ENCODE measurements at places on chromosomes 4 and X. TPM values are rescaled to one million over a fixed set of nuclear protein-coding genes. Genes with fewer than 3 reads are reported as not detected.

ENPP6 gene
- 0.27 TPM for total RNA-seq

TCEAL6 gene
- total RNA-seq, result not detected

TAPT1 gene
- total RNA-seq, result 36.0 TPM

UGT2A3 gene
- total RNA-seq, result not detected

XAGE2 gene
- total RNA-seq, result not detected

RPL10 gene
- total RNA-seq, result 4,479 TPM

AMTN gene
- not detected for total RNA-seq

MAGED4 gene
- 0.63 TPM for total RNA-seq

DNA sequence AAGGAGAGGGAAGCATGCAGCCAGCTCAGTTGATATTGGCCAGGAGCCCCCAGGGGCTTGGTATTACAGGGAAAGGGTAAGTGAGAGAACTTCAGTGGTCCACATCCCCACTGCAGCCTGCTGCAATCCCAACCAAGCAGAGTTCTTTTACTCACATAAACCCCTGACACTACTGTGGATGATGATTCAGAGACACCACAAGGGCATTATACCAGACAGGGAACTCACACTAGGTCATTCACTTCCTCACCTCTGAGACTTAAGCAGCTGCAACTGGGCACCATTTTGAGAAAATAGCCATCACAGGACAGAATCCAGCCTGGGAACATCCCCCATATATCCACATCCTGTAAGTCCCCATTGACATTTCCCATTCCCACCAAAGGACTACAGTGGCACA is 248.0 kb downstream of the INPP4B start:
- no peak for DNase-seq

- no peak for DNase-seq
Observed at GRCh38 chr4:7487502-7487901, 52.8 kb upstream of the PSAPL1 start.

DNA sequence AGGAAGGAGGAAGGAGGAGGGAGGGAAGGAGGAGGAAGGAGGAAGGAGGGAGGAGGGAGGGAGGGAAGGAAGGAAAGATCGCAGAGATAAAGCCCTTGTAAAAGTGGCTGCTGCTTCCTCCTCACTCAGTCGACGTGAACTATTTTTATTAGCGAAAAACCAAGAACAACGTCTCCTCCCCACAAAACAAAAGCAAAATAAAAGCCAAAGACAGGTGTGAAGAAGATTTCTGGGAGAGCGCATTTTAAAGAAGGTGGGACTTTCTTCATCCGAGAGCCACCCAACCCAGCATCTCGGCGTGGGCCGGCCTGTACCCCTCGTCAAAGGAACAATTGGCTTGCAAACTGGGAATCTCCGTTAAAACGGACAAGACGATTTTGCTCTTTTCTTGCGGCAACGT is 40.7 kb upstream of the ASMTL start:
- no peak for DNase-seq

- DNase-seq, result no peak
Observed at GRCh38 chrX:48969471-48969870, 2.2 kb downstream of the KCND1 start.

GRCh38 chr4:40550948-40551462 is 78.7 kb downstream of the RBM47 start:
- no peak for DNase-seq

DNA sequence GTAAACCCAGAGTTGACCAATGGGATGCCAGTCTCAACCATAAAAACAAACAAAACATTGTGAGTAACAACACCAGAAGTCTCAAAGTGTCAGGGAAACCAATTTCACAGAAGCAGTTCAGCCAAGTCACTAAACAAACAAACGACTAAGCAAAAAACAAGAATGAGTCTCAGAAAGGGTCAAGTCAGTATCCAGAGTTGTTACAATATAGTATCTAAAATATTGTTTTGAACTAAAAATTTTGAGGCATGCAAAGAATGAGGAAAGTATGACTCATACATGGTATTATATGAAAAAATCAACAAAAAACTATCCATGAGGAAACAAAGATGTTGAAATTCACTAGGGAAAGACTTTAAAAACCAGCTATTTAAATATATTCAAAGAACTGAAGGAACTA is 70.6 kb downstream of the AR start:
- no peak for DNase-seq

DNA sequence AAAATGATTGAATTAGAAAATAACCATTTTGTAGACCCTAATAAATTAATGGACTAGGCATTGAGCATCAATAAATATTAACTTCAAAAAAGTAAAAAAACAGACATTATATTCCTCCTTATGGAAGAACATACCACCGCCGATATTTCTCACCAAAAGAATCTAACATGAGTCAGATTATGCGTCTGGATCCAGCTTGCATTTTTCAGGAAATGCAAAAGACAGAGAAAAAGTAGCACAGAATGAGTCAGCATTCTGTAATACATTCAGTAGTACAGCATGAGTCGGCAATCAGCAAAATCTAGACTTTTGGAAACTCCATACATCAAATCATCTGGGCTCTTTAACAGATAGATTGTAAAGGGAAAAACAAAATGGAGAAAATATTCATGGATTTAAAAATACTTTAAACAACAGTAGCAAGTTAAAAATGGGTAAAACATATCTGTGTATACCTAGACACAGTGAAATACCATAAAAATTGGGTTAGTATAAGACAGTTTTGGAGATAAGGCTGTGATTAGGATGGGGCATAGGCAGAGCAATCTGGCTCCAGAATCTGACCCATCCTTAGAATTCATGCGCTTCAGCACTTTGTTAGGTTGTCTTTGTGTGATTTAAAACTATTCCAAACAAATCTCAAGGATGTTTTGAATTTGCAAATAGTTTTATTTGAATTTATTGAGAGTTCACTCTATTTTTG is 633.0 kb upstream of the FAM241A start:
- no peak for DNase-seq

- DNase-seq, result no peak
Observed at GRCh38 chrX:136219893-136220292, 31.3 kb downstream of the MAP7D3 start.

GRCh38 chr4:156654410-156654809 is 317.2 kb downstream of the PDGFC start:
- no peak for DNase-seq

DNA sequence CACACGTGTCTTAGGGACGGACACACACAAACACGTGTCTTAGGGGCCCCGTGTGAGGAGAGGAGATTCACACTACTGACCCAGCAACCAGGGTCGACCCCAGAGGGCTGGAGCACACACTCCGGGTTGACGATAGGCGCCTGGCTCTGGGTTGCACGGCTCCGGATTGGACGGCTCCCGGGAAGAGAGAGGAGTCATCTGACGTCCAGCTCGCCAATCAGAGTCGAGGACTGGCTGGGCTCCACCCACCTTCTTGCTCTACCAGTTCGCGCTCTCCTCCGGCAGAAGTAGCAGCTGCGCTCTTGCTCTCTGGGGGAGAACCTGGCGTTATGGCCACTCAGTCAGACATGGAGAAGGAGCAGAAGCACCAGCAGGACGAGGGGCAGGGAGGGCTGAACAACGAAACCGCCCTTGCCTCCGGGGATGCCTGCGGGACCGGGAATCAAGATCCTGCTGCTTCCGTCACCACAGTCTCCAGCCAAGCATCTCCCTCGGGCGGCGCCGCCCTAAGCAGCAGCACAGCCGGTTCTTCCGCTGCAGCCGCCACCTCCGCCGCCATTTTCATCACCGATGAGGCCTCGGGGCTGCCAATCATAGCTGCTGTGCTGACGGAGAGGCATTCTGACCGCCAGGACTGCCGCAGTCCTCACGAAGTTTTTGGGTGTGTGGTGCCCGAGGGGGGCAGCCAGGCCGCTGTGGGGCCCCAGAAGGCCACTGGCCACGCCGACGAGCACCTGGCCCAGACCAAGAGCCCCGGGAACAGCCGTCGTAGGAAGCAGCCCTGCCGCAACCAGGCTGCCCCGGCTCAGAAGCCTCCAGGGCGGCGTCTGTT is 74.3 kb downstream of the NUDT10 start:
- no peak for DNase-seq

GRCh38 chr4:117491516-117491915 is 406.1 kb upstream of the TRAM1L1 start:
- no peak for DNase-seq

DNA sequence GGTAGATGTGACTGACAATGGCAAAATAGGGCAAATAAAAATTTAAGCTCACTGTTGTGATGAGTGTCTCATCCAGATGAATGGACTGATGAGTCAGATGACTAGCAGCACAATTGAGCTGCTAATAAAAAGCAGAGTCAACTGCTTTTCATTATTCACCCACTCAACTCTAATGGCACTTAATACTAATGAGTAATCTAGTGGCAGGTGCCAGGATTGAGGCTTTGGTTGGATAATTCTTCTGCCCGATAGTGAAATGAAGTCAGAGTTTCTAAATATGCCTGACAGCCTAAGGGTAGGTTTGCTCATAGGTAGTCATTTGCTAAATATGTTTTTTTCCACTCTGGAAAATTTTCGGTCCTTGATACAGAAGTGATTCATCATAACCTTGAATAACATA is 10.4 kb downstream of the OGT start:
- DNase-seq, result no peak

GRCh38 chr4:81135501-81135900 is 79.5 kb downstream of the PRKG2 start:
- no peak for DNase-seq

GRCh38 chr4:119517361-119518229 is 111.0 kb downstream of the PDE5A start:
- DNase-seq, result no peak
